ENCODE measurements at places on chromosomes 4 and X.

- no peak for DNase-seq
- no peak overlapping the region for H3K27ac ChIP-seq
- H3K4me1 ChIP-seq, result no peaks in the 10 kb centered on the region
- H3K27me3 ChIP-seq, result peaks cover 7% of the 10 kb centered on the region
- H3K4me3 ChIP-seq, result no peak overlapping the region
Observed at GRCh38 chrX:38232079-38232686, 11.5 kb upstream of the SRPX start.

DNA sequence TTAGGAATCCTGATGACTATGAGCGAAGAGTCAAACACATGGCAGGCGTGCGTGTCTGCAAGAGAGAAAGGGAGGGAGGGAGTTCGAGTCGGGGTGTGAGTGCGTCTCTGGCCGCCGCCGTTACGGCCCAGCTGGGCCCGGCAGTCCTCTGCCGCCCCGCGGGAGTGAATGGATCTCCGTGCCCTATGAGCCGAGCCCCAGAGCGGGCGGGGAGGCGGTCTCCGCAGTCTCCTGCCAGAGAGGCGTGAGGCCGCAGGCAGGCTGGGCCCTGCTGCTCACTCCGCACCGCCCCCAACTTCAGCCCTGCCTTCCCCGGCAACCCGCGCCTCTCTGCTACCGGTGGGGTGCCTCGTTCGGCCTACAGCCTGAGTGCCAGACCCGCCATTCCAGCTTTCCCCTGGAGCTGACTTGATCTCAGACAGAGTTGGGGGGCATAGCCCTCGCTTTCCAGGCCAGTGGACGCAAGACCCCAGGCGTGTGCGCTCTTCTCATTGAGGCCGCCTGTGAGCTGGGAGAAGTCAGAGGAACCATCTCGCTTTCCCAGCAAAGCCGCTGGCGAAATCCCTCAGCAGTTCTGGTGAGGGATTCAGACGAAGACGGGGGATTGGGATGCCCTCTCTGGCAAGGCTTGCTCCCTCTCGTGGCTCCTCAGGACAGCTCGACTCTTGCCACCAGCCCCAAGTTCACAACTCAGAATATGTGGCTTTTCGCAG lies 1.4 kb downstream of the SLC16A2 start:
- peak overlapping the region; percentile 52 for H3K4me3 ChIP-seq
- no peaks in the 10 kb centered on the region for H3K36me3 ChIP-seq
- peaks cover 3% of the 10 kb centered on the region for H3K4me1 ChIP-seq
- peak; percentile 13 for DNase-seq

- H3K4me3 ChIP-seq, result no peak overlapping the region
- DNase-seq, result no peak
- no peaks in the 10 kb centered on the region for H3K4me1 ChIP-seq
- no peak overlapping the region for H3K27ac ChIP-seq
- H3K36me3 ChIP-seq, result peaks cover 32% of the 10 kb centered on the region
- H3K27me3 ChIP-seq, result no peaks in the 10 kb centered on the region
Observed at GRCh38 chrX:130669233-130669632, 233.8 kb downstream of the ENOX2 start.

DNA sequence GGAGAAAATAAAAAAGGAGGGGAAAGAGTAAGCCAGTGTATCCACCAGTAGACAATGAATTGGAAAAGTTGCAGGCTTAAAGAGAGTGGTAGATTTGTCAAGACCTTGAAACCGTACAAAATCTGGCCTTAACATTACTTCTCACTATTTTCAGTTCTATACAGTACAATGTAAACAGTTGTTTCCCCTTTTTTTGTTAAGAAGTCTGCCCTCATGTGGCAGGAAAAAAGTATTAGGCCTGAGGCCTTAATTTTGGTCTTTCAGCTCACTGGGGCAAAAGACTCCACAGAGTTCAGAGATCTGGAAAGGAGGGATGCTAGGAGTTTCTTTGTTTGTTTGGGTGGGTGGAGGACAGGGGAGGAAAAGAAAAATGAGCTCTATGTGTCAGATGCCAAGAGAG lies 92.8 kb upstream of the CCDC160 start:
- H3K36me3 ChIP-seq, result no peaks in the 10 kb centered on the region
- DNase-seq, result no peak
- H3K4me1 ChIP-seq, result no peaks in the 10 kb centered on the region
- no peak overlapping the region for H3K27ac ChIP-seq

GRCh38 chr4:78661086-78661690 lies 109.6 kb downstream of the ANXA3 start:
- peaks cover 38% of the 10 kb centered on the region for H3K4me1 ChIP-seq
- H3K4me3 ChIP-seq, result no peak overlapping the region
- H3K27me3 ChIP-seq, result no peaks in the 10 kb centered on the region
- no peak for DNase-seq

- DNase-seq, result no peak
- no peak overlapping the region for H3K27ac ChIP-seq
- H3K4me3 ChIP-seq, result no peak overlapping the region
- no peaks in the 10 kb centered on the region for H3K27me3 ChIP-seq
- no peaks in the 10 kb centered on the region for H3K36me3 ChIP-seq
Observed at GRCh38 chrX:69919749-69920148, 130.0 kb downstream of the AWAT2 start.

DNA sequence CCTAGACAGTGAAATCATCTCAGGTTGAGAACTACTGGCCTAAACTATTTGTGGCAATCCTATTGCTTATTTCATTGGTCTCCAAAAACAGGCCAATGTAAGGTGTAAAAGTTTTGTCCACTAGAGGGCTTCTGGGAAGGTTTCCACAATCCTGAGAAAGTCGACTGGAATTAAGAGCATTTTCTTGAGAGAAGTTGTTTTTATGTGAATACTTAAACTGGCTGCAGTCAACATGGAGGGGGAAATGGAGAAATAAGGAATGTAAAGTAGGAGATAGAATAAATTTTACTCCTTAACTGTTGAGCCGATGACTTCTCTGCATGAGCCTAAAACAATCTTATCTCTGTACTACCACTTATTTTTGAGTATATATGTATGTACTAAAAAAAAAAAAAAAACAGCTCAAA lies 11.0 kb upstream of the EIF4E start:
- no peak for DNase-seq
- no peaks in the 10 kb centered on the region for H3K36me3 ChIP-seq
- H3K4me3 ChIP-seq, result no peak overlapping the region
- H3K27ac ChIP-seq, result no peak overlapping the region
- H3K27me3 ChIP-seq, result no peaks in the 10 kb centered on the region

DNA sequence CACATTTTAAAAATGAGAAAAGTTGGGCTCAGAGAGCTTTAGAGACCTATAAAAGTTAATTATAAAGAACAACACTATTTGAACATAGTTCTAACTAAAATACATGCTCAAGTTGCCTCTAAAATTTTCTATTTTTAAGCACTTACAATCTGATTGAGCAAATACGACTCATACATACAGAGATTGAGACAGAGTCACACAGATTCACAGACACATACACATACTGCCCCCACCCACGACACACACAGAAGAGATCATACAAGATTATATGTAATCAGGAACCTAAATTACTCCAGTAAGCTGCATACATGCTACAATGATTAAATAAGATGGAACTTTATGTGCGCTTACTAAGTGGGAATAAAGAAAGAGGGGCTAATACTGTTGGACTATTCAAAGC lies 2.7 kb upstream of the ASB5 start:
- no peak overlapping the region for H3K4me3 ChIP-seq
- H3K27ac ChIP-seq, result no peak overlapping the region
- H3K4me1 ChIP-seq, result no peaks in the 10 kb centered on the region
- DNase-seq, result no peak

DNA sequence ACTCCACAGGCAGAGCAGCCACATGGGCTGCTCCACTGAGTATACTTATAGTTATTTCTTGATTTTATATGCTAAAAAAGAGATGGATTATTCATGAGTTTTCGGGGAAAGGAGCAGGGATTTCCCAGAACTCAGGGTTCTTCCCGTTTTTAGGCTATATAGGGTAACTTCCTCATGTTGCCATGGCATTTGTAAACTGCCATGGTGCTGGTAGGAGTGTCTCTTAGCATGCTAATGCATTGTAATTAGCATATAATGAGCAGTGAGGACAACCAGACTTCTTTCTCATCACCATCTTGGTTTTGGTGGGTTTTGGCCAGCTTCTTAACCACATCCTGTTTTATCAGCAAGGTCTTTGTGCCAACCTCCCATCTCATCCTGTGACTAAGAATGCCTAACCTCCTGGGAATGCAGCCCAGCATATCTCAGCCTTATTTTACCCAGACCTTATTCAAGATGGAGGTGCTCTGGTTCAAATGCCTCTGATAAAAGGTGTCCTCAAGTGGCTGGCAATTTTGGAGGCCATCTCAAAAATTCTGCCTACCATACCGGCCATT lies 213.0 kb upstream of the VEGFC start:
- H3K4me1 ChIP-seq, result no peaks in the 10 kb centered on the region
- H3K27ac ChIP-seq, result no peak overlapping the region
- H3K36me3 ChIP-seq, result no peaks in the 10 kb centered on the region
- no peak for DNase-seq
- H3K4me3 ChIP-seq, result no peak overlapping the region

GRCh38 chrX:119501511-119502148 lies 33.4 kb downstream of the SLC25A5 start:
- no peaks in the 10 kb centered on the region for H3K36me3 ChIP-seq
- DNase-seq, result no peak
- no peak overlapping the region for H3K4me3 ChIP-seq
- no peaks in the 10 kb centered on the region for H3K27me3 ChIP-seq
- no peak overlapping the region for H3K27ac ChIP-seq

- H3K27ac ChIP-seq, result no peak overlapping the region
- DNase-seq, result no peak
- H3K36me3 ChIP-seq, result no peaks in the 10 kb centered on the region
- peaks cover 13% of the 10 kb centered on the region for H3K27me3 ChIP-seq
- no peak overlapping the region for H3K4me3 ChIP-seq
Observed at GRCh38 chr4:41000356-41000755, 214.0 kb downstream of the APBB2 start.

- no peaks in the 10 kb centered on the region for H3K36me3 ChIP-seq
- H3K27ac ChIP-seq, result no peak overlapping the region
- H3K4me1 ChIP-seq, result peaks cover 4% of the 10 kb centered on the region
- no peak for DNase-seq
- H3K27me3 ChIP-seq, result peaks cover 10% of the 10 kb centered on the region
Observed at GRCh38 chr4:147548256-147548655, 67.4 kb downstream of the EDNRA start.

DNA sequence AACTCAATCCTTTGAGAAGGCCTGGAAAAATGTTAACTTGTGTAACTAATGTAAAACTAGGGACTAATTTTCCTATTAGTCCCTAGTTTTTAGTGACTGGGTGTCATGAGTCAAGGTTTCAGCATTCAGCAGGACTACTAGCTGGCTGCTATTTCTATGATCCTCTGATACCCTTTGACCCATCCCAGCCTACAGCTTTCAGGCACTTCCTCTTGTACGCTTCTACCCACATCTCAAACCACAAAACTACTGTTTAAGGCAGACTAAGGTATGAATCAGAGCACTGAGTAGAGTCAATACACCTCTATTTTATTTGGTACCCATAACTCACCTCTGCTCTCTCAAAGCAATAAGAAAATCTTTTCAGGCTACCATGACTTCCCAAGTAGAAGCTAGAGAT lies 809.6 kb downstream of the PDHA2 start:
- H3K27ac ChIP-seq, result no peak overlapping the region
- DNase-seq, result no peak
- no peak overlapping the region for H3K4me3 ChIP-seq
- H3K4me1 ChIP-seq, result no peaks in the 10 kb centered on the region
- no peaks in the 10 kb centered on the region for H3K27me3 ChIP-seq
- H3K36me3 ChIP-seq, result no peaks in the 10 kb centered on the region

DNA sequence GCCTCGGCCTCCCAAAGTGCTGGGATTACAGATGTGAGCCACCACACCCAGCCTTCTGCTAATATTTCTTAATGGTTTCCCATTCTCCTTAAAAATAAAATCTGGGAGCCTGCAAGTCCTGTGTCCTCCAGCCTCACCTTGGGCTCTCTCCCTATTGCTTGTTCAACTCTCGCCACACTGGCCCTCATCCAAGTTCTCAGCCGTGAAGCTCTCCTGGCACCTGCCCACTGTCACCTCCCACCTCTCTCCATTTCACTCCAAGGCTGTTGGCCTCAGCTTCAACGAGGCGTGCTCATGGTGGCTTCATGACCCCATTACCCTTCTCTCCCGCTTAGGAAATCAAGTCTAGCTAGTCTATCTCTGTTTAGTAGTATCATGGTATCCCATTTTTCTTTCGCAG lies 9.5 kb upstream of the ETNPPL start:
- H3K36me3 ChIP-seq, result no peaks in the 10 kb centered on the region
- no peak overlapping the region for H3K27ac ChIP-seq
- no peaks in the 10 kb centered on the region for H3K4me1 ChIP-seq

- H3K4me1 ChIP-seq, result peaks cover 28% of the 10 kb centered on the region
- H3K27ac ChIP-seq, result no peak overlapping the region
- H3K4me3 ChIP-seq, result peak overlapping the region; percentile 45
- no peaks in the 10 kb centered on the region for H3K36me3 ChIP-seq
- H3K27me3 ChIP-seq, result peaks cover 18% of the 10 kb centered on the region
- DNase-seq, result peak; percentile 81
Observed at GRCh38 chrX:72100824-72101351, 30.8 kb downstream of the RTL5 start.

DNA sequence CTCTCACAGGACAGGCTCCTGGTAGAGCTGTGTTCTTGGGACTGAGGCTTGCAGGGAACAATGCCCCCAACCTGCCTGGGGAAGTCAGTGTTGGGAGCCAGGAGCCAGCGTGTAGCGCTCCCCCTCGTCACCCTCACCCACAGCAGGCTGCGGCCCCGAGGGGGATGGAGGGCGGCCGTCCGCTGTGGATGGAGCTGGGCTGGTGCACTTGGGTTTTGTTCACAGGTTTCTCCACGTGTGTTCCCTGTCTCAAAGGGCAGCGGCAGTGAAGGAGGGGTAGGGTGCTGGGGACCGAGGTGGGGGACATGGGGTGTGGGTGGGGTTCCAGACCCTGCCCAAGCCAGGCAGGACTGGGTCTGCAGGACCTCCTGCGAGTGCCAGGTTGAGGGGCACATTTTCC lies 69.1 kb downstream of the RGS12 start:
- peaks cover 21% of the 10 kb centered on the region for H3K4me1 ChIP-seq
- H3K27me3 ChIP-seq, result no peaks in the 10 kb centered on the region
- DNase-seq, result no peak
- no peaks in the 10 kb centered on the region for H3K36me3 ChIP-seq
- no peak overlapping the region for H3K27ac ChIP-seq

DNA sequence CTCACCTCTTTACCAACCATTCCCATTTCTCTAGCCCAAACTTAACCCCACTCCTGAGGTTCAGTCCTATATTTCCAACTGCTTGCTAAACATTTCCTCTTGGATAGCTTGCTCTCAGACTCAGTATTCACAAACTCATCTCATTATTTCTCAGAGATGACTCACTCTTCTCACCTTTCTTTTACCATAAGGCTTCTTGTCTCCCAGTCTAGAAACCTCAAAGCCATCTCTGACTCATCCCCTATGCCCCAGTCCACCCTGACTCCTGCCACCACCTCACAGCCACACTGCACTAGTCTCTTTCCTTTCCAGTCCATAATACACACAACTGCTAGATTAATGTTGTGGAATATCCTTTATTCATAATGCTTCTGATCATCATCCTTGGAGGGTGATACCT lies 4.8 kb downstream of the FRMPD3 start:
- H3K4me3 ChIP-seq, result no peak overlapping the region
- H3K27ac ChIP-seq, result no peak overlapping the region
- H3K36me3 ChIP-seq, result no peaks in the 10 kb centered on the region
- peaks cover 39% of the 10 kb centered on the region for H3K27me3 ChIP-seq
- H3K4me1 ChIP-seq, result peaks cover 14% of the 10 kb centered on the region
- DNase-seq, result peak; percentile 59

Data from activated CD4-positive, alpha-beta T cell treated with anti-CD3 and anti-CD28 coated beads for 36 hours (primary cell).